ENCODE measurements at places on chromosomes 12 and 14. TPM values are rescaled to one million over a fixed set of nuclear protein-coding genes. Genes with fewer than 3 reads are reported as not detected.

DNA sequence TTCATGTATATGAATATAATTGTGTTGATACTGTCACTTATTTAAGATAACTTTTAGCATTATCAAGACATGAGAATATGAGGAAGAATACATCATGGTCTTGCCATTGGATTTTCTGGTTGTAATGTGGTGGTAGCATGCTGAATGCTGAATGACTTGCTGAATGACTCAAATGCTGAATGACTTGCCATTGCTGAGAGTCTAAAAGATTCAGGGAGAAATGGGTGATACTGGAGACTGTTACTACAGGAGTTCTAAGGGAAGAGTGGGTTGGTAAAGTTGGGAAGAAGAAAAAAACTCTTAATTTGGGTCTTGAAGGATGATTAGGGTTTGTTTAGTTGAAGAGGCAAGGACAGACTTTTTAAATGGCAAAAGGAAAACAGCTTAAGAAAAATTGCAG is 72.1 kb upstream of the MANSC4 start:
- H3K4me3 ChIP-seq: no peak overlapping the region
- H3K27me3 ChIP-seq: no peaks in the 10 kb centered on the region
- H3K27ac ChIP-seq: no peak overlapping the region
- H3K36me3 ChIP-seq: no peaks in the 10 kb centered on the region
- H3K4me1 ChIP-seq: no peaks in the 10 kb centered on the region

Gene SFSWAP
- total RNA-seq: 39.9 TPM

- H3K27ac ChIP-seq: no peak overlapping the region
- H3K36me3 ChIP-seq: no peaks in the 10 kb centered on the region
- no peak for DNase-seq
These were observed 75.5 kb upstream of the GTF2A1 start for GRCh38 chr14:81295958-81296923.

DNA sequence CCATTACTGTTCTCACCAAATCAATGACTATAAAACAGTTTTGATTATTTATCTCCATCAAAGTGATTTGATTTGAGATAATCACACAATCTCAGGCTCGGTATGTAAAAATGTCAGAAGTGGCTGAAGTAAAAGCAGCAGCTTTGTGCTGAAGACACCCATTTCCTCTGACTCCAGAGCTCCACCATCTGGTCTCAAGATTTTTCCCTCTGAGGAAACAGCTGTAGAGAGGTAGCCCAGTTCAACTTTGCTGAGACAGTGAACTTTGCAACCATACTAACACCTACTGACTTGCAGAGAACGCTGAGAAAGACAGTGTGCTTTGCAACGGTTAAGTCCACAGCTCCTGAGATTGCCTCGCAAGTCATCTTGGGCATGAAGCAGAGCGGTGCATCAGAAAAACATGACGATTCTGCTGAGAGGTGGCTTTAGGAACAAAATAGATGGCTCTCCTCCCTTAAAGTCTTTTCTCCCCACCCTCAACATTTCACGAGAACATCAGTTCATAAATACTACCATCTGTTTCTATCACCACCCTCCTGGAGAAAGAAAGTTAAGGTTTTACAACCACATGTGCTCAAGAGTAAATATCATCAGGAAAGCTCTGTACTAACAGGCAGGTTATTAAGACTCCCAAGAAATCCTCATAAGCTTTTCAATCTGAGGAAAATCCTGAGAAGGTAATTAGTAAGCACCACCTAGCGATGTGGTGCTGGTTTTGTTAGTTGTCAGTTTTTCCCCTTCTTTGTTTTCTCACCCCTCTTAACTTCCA is 34.8 kb downstream of the HIGD1C start:
- no peak overlapping the region for H3K27ac ChIP-seq
- peaks cover 25% of the 10 kb centered on the region for H3K36me3 ChIP-seq
- H3K4me3 ChIP-seq: no peak overlapping the region
- no peaks in the 10 kb centered on the region for H3K27me3 ChIP-seq
- peak; percentile 82 for DNase-seq

Gene IFNG-AS1
- 0.22 TPM for total RNA-seq

GRCh38 chr12:6827982-6828780 is at the start of gene P3H3:
Gene P3H3 (plus strand): TSS chr12:6828407. CDS start chr12:6828441, 34 bp downstream.
- peaks cover 68% of the 10 kb centered on the region for H3K4me1 ChIP-seq
- H3K36me3 ChIP-seq: peaks cover 65% of the 10 kb centered on the region
- peak within 1 kb of the TSS; percentile 84 for H3K27ac ChIP-seq
- H3K27me3 ChIP-seq: no peaks in the 10 kb centered on the region

- no peak overlapping the region for H3K4me3 ChIP-seq
- H3K27ac ChIP-seq: no peak overlapping the region
- H3K36me3 ChIP-seq: peaks cover 12% of the 10 kb centered on the region
- H3K27me3 ChIP-seq: no peaks in the 10 kb centered on the region
These were observed 62.3 kb downstream of the UNC79 start for GRCh38 chr14:93493054-93493453.

Gene CLEC2B
- 18.7 TPM for total RNA-seq

- H3K27me3 ChIP-seq: no peaks in the 10 kb centered on the region
- DNase-seq: no peak
- no peak overlapping the region for H3K4me3 ChIP-seq
- no peak overlapping the region for H3K27ac ChIP-seq
- H3K36me3 ChIP-seq: no peaks in the 10 kb centered on the region
These were observed 164.9 kb downstream of the CCDC91 start for GRCh38 chr12:28355161-28355560.

GRCh38 chr12:12715128-12715458 is 2.1 kb upstream of the CDKN1B start:
- H3K27me3 ChIP-seq: no peaks in the 10 kb centered on the region
- H3K27ac ChIP-seq: peak overlapping the region; percentile 100
- peak overlapping the region; percentile 100 for H3K4me3 ChIP-seq
- DNase-seq: no peak
- H3K4me1 ChIP-seq: peaks cover 19% of the 10 kb centered on the region
- H3K36me3 ChIP-seq: peaks cover 3% of the 10 kb centered on the region

GRCh38 chr14:99716091-99716849 is 32.2 kb downstream of the CYP46A1 start:
- no peak for DNase-seq
- no peak overlapping the region for H3K27ac ChIP-seq
- H3K27me3 ChIP-seq: no peaks in the 10 kb centered on the region
- no peaks in the 10 kb centered on the region for H3K4me1 ChIP-seq
- no peak overlapping the region for H3K4me3 ChIP-seq
- H3K36me3 ChIP-seq: peaks cover 20% of the 10 kb centered on the region

Gene ALDH1L2
- total RNA-seq: 9.5 TPM

Gene PZP
- total RNA-seq: 0.39 TPM

DNA sequence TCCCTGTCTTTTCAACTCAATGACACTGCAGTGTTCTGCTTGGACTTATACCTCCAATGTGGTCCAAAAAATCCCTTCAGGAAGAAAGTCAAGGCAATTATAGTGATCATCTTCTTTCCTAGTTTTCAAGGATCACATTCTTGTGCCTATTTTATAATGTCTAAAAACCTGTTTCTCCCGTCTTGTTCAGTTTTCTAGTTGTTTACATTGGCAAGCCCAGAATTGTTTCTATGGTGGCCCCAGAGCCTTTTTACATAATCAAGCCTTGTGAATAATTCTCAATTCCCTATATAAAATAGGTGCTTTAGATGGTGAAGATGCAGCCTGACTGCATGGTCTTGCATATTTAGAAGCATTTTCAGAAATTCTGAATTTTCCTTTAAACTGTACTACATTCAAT is 14.5 kb upstream of the LDHB start:
- no peak for DNase-seq
- no peak overlapping the region for H3K4me3 ChIP-seq
- H3K27me3 ChIP-seq: no peaks in the 10 kb centered on the region
- no peaks in the 10 kb centered on the region for H3K4me1 ChIP-seq
- no peak overlapping the region for H3K27ac ChIP-seq

Gene SMARCC2
- 104 TPM for total RNA-seq

DNA sequence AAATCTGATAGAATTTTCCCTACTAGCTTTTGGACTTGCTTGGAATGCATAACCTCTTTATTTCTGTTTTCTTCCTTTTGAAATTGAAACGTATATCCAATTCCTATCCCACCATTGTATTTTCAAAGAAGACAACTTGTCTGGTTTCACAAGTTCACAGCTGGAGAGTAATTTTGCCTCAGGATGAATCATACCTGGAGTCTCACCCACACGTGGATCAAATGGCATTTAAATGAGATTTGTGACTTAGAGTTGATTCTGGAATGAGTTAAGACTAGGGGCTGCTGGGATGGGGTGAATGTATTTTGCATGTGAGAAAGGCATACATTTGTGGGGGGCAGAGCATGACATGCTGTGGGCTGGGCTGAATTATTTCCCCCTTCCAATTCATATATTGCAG is 516.5 kb upstream of the MGAT4C start:
- no peaks in the 10 kb centered on the region for H3K36me3 ChIP-seq
- no peak overlapping the region for H3K4me3 ChIP-seq
- no peaks in the 10 kb centered on the region for H3K4me1 ChIP-seq

- no peaks in the 10 kb centered on the region for H3K27me3 ChIP-seq
- H3K4me3 ChIP-seq: no peak overlapping the region
- peak overlapping the region; percentile 86 for H3K27ac ChIP-seq
- H3K4me1 ChIP-seq: peaks cover 12% of the 10 kb centered on the region
- no peaks in the 10 kb centered on the region for H3K36me3 ChIP-seq
These were observed 104.0 kb upstream of the ATF1 start for GRCh38 chr12:50659690-50660424.

- no peak for DNase-seq
- H3K4me1 ChIP-seq: peaks cover 10% of the 10 kb centered on the region
- no peak overlapping the region for H3K27ac ChIP-seq
- H3K27me3 ChIP-seq: no peaks in the 10 kb centered on the region
These were observed 10.1 kb upstream of the SERPINA1 start for GRCh38 chr14:94398536-94398935.

GRCh38 chr12:69284131-69284530 is 44.8 kb downstream of the CPSF6 start:
- peaks cover 4% of the 10 kb centered on the region for H3K4me1 ChIP-seq
- peaks cover 6% of the 10 kb centered on the region for H3K27me3 ChIP-seq
- H3K27ac ChIP-seq: no peak overlapping the region
- no peaks in the 10 kb centered on the region for H3K36me3 ChIP-seq

- no peaks in the 10 kb centered on the region for H3K27me3 ChIP-seq
- no peak overlapping the region for H3K4me3 ChIP-seq
These were observed 101.3 kb downstream of the SRGAP1 start for GRCh38 chr12:63945777-63946176.

- DNase-seq: peak; percentile 38
- no peak overlapping the region for H3K27ac ChIP-seq
- no peaks in the 10 kb centered on the region for H3K4me1 ChIP-seq
- no peaks in the 10 kb centered on the region for H3K36me3 ChIP-seq
These were observed 23.2 kb downstream of the AMDHD1 start for GRCh38 chr12:95966287-95966870.

Gene BBOF1
- 23.1 TPM for total RNA-seq

DNA sequence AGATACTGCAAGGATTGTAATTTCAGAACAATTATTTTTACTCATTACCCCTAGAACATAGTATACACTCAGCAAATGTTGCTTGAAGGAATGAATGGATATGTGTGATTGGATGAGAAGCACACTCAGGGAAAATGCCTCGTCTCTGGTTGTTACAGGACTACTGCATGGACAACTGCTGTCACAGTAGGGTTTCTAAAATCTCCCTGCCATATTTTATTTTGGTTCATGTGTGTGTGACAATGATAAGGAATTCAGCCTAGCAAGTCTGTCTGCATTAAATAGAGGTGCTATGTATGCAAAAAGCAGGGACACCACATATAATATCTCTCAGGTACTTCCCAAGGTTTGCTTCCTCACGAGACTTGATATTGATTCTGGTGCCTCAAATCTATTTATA is 1.4 kb downstream of the PTPRR start:
- no peaks in the 10 kb centered on the region for H3K36me3 ChIP-seq
- H3K27me3 ChIP-seq: no peaks in the 10 kb centered on the region
- no peak for DNase-seq
- peaks cover 10% of the 10 kb centered on the region for H3K4me1 ChIP-seq
- peak overlapping the region; percentile 39 for H3K4me3 ChIP-seq
- H3K27ac ChIP-seq: no peak overlapping the region

GRCh38 chr12:33439587-33440011 is at the start of gene SYT10:
Gene SYT10 (minus strand): TSS chr12:33439819. CDS start chr12:33439522, 297 bp downstream.
- peaks cover 28% of the 10 kb centered on the region for H3K27me3 ChIP-seq
- H3K27ac ChIP-seq: no peak within 1 kb of the TSS
- DNase-seq: peak; percentile 80
- H3K4me3 ChIP-seq: peak within 1 kb of the TSS; percentile 67
- H3K4me1 ChIP-seq: peaks cover 16% of the 10 kb centered on the region

- H3K27me3 ChIP-seq: no peaks in the 10 kb centered on the region
- H3K4me3 ChIP-seq: no peak overlapping the region
- peaks cover 6% of the 10 kb centered on the region for H3K4me1 ChIP-seq
- H3K36me3 ChIP-seq: no peaks in the 10 kb centered on the region
These were observed 28.3 kb upstream of the PPP2R5C start for GRCh38 chr14:101733211-101733610.

DNA sequence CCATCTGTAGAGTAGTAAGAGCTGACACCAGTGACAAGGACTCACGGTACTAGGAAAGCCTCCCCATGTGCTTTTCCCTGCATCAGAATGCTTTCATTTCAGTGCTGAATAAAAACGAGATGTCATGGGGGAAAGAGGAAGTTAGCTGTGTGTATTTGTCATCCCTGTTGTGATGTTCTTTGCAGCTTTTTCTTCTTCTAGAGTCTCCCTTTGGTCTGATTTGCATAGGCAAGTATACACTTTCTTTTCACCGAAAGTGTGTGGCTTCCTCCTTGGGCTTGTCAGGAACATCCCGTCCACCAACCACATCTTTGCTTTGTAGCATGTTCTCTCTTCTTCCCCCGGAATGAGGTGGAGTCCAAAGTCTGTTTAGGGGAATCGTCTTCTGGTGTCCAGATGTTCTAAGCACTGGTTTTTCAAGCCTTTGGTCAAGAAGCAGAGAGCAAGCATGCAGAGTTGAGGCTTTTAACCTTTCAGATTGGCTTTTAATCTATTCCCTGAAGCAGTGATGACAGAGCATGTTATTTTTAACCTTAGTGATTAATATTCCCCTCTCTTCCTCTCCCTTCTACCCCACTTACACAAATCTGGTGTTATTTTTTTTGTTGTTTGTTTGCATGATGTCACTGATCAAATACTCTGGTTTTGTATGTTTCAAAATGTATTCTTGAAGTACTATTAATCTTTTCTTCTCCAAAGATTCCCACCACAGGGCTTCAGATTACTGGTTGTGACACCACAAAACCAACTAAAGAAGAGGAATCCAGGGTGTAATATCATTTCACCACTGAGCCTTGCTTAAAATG is 163.4 kb downstream of the SAMD4A start:
- H3K36me3 ChIP-seq: no peaks in the 10 kb centered on the region
- peaks cover 4% of the 10 kb centered on the region for H3K4me1 ChIP-seq
- H3K27ac ChIP-seq: peak overlapping the region; percentile 67
- no peak overlapping the region for H3K4me3 ChIP-seq
- no peaks in the 10 kb centered on the region for H3K27me3 ChIP-seq

- H3K27ac ChIP-seq: no peak overlapping the region
- no peaks in the 10 kb centered on the region for H3K36me3 ChIP-seq
- no peak overlapping the region for H3K4me3 ChIP-seq
- H3K27me3 ChIP-seq: no peaks in the 10 kb centered on the region
These were observed 126.0 kb downstream of the NTF3 start for GRCh38 chr12:5557906-5558305.

DNA sequence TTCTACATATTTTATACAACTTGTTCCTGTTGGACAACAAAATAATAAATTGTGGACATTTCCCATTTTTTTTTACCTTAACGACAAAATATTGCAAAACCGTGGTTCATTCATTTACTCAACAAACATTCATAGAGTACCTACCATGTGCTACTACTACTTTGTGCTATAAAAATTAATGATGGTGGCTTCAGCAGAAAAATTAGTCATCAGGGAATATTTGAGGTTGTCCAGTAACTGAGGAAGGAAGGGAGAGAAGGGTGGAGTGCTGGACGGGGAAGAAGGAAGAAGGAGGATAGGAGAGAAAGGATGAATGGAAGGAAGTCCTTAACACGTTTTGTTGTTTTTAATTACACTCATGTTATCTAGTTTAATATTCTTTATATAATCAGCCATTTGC is 53.7 kb downstream of the PPFIBP1 start:
- no peak overlapping the region for H3K27ac ChIP-seq
- DNase-seq: no peak
- peaks cover 5% of the 10 kb centered on the region for H3K4me1 ChIP-seq
- no peaks in the 10 kb centered on the region for H3K27me3 ChIP-seq
- no peak overlapping the region for H3K4me3 ChIP-seq

Gene SLC4A8
- 10.9 TPM for total RNA-seq

Measured in spinal cord (tissue), 10 donors.